ENCODE measurements at places on chromosomes 7 and 10. TPM values are rescaled to one million over a fixed set of nuclear protein-coding genes. Genes with fewer than 3 reads are reported as not detected.

The PIK3CG gene
- total RNA-seq: 26.3 TPM

The CYP26C1 gene
- total RNA-seq: not detected

The DPY19L1 gene
- total RNA-seq: 15.9 TPM

The CCDC71L gene
- total RNA-seq: 28.1 TPM

The HMX2 gene
- total RNA-seq: not detected

The DYDC2 gene
- total RNA-seq: not detected

The LAMB1 gene
- not detected for total RNA-seq

The AKR1D1 gene
- not detected for total RNA-seq

The PRDX3 gene
- total RNA-seq: 203 TPM

The NEUROG3 gene
- total RNA-seq: not detected

The CLRN3 gene
- total RNA-seq: not detected

The EPHA1 gene
- total RNA-seq: 2.8 TPM

The CPSF4 gene
- 58.7 TPM for total RNA-seq

The VPS50 gene
- total RNA-seq: 22.8 TPM

The MINDY4 gene
- 2.6 TPM for total RNA-seq

The C10orf105 gene
- total RNA-seq: 0.11 TPM

The STK17A gene
- 45.8 TPM for total RNA-seq

The EFCAB10 gene
- not detected for total RNA-seq

The POMZP3 gene
- total RNA-seq: 19.2 TPM

The OGDHL gene
- total RNA-seq: 0.70 TPM

The NPC1L1 gene
- not detected for total RNA-seq

The GJD4 gene
- not detected for total RNA-seq

The PTPRE gene
- 29.5 TPM for total RNA-seq

The UNC5B gene
- total RNA-seq: 0.11 TPM

The CYP2C9 gene
- total RNA-seq: not detected

The CTAGE8 gene
- total RNA-seq: 0.77 TPM

The WDFY4 gene
- 0.35 TPM for total RNA-seq

The ASZ1 gene
- total RNA-seq: not detected

The ABCC2 gene
- total RNA-seq: 1.1 TPM

The MBL2 gene
- total RNA-seq: not detected

The IFIT1 gene
- 0.71 TPM for total RNA-seq

The GPR141 gene
- total RNA-seq: not detected

The FAM25C gene
- total RNA-seq: not detected

The FAM24B gene
- total RNA-seq: 10.1 TPM

The GNGT1 gene
- total RNA-seq: not detected

The CHAT gene
- not detected for total RNA-seq

The GRM3 gene
- not detected for total RNA-seq

The NEUROD6 gene
- not detected for total RNA-seq

The C10orf90 gene
- total RNA-seq: not detected

The H2BK1 gene
- not detected for total RNA-seq

The PITX3 gene
- total RNA-seq: not detected

The STEAP2 gene
- not detected for total RNA-seq

The OSBPL3 gene
- 72.5 TPM for total RNA-seq

The INPP5F gene
- 23.0 TPM for total RNA-seq

The OR13A1 gene
- total RNA-seq: not detected

The PSMA2 gene
- 179 TPM for total RNA-seq

The FGFR2 gene
- total RNA-seq: 0.11 TPM

The SPDYE5 gene
- total RNA-seq: not detected

The TAS2R4 gene
- 0.62 TPM for total RNA-seq

The DYNC1I1 gene
- total RNA-seq: not detected

The ZNF467 gene
- total RNA-seq: 0.24 TPM

The HTR5A gene
- total RNA-seq: not detected

The POLR3A gene
- 26.0 TPM for total RNA-seq

The MRLN gene
- not detected for total RNA-seq

The ITPRID1 gene
- not detected for total RNA-seq

Measured in CD8-positive, alpha-beta memory T cell (primary cell).